SHP77 treated with DMSO at 0.1 percent for 48 hours (cell line): ENCODE measurements at places on chromosomes 6 and 20.

DNA sequence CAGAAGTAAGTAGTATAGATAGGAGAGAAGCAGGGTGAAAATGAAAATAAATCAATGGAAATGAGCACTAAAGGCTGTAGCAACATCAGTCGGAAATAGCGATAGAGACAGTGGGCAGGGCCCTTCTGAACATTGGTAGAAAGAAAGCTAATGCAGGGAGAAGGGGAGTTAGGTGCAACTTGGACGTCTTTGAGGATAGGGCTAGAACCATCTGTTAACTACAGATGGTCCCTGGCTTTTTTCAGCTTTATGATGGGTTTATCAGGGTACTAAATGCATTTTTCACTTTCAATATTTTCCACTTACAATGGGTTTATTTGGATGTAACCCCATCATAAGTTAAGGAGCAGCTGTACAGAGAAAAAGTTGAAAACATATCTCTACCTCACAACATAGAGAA lies 72.8 kb upstream of the CNR1 start:
- no peak for DNase-seq

GRCh38 chr20:39654171-39654570 lies 692.0 kb downstream of the DHX35 start:
- no peak for DNase-seq

GRCh38 chr6:109512271-109512817 lies 29.3 kb upstream of the ZBTB24 start:
- DNase-seq = no peak

DNA sequence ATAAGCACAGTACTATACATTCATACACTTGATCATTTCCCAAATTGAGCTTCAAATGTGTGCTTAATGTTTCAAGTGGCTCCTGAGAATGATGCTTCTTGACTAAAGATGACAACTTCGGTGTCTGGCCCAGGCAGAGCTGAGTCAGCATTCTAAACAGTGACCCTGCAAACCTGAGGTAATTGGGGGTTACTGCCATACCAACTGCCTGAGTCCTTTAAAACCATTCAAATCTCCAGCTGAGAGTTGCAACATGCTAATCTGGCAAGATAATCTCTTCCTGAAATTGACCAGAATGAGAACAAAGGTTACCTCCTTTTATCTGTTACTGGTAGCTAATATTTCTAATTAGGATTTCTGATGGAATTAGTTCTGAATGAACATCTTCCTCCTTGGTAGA lies 8.2 kb downstream of the BACH2 start:
- DNase-seq = no peak

- no peak for DNase-seq
Observed at GRCh38 chr6:55023230-55023629, 151.1 kb upstream of the HCRTR2 start.

GRCh38 chr6:123182998-123183397 lies 187.0 kb downstream of the CLVS2 start:
- no peak for DNase-seq

DNA sequence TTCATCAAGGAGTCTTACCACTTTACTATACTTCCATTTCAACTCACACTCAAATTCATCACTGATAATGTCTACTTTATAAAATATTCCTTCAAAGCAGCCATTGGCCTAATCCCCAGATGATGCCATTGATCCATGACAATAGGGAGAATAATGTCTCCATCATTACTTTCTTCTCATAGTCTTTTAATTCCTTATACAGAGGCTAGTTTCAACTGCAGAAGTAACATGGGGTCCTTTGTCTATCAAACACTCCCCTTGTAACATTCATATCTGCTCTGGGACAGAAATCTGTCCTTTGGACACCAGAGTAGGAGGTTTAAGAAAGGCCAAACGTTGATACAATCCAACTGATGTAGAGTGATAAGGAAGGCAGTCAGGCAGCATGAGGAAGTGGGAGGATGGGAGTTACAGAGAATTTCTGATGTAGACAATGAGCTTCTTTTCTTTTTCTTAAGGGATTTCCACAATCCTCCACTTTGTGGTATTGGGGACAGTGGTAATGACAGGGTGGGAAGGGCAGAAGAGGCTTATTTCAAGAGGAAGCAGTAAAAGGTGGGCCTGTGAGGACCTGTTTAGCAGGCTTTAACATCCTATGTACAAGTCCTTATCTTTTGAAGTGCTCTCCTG lies 18.9 kb upstream of the HLA-DOA start:
- no peak for DNase-seq

DNA sequence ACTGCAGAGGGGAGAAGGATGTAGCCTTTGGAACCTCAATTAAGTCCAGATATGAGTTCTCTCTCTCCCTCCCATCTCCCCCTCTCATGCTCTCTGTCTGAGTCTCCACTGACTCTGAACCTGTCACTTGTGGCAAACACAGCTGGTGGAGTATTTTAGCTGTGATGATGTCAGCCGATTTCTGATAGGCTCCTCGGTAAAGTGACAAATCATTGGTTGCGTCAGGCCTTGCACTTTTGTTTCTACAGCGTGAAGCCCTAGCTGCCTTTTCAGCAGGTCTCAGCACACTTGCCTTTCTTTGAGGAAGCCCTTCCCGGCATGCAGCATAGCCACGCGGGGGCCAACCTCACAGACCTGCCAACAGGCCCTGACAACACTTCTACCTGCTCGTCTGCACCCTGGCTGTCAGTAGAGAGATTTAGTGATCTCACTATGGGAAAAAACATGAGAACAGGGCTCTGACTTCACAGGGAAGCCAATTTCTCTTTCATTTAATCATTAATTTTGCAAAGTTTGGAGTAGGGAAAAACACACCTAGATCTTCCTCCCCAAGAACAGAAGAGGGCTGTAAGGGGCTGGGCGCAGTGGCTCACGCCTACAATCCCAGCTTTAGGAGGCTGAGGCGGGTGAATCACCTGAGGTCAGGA lies 84.4 kb downstream of the GMPR start:
- DNase-seq = peak; percentile 69

- DNase-seq = no peak
Observed at GRCh38 chr6:45498591-45498990, 120.9 kb upstream of the SUPT3H start.
